ENCODE measurements at places on chromosomes 16 and 17.
A peak's percentile ranks its signal among the peaks of the same experiment; 100 is the strongest.

DNA sequence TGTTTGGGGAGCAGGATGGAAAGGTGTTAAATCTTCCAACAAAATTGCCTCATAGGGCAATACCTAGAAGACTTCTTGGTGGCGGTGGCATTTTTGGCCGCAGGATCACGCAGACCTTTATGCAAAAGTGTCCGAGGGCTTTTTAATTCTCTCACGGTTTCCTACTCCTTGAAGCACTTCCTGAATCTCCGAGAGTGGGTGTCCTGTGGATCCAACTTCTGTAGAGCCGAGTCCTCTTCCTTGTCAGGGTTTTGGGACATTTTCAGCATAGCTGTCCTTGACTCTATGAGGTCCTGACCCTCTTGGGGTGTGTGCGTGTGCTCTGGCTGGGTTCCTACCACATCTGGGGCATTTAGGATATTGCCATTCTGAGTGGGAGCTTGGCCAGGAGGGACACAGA is 31.7 kb downstream of the IL21R start:
- DNase-seq: no peak

DNA sequence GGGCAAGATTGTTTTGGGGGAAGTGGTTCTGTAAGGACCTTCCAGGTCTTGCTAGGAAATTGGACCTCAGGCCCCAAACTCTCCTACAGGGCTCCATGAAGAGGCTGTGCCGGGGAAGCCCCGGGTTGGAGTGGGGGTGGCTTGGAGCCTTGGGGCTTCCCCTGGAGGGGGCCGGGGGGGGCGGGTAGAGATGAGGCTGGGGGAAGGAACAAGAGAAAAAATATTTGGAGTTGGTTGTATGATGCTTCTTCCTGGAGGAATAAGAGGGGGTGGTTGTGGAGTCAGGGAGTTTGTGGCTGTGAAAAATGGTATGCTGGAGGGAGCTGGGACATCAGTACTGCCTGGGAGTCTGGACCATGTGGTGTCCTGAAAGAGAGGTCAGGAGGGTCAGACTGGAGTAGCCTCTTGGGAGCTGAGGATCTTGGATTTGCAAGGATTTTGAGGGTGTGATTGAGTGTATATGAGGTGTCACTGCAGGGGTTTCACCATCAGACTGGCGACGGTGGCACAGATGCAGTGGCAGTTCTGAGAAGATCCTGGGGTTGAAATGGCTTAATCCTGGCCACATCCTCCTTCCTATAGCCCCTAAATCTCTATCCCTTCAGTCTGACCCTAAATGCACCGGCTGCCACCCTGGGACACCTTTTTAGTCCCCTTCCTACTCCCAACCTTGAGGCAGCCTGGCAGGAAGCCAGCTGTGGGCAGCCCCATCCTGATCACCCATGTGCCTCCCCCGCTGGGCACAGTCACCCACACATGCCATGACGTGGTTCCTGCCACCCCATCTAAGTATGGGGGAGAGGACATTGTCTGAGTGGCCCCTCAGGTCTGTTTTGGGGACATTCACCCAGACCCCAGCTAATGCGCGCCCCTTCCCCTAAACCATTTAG is 10.9 kb downstream of the RARA start:
- DNase-seq: no peak

- no peak for DNase-seq
Observed at GRCh38 chr17:46020998-46021397, 21.9 kb downstream of the STH start.

- DNase-seq: peak; percentile 29
Observed at GRCh38 chr17:13420878-13421277, 180.9 kb downstream of the HS3ST3A1 start.

GRCh38 chr17:35807371-35808144 is 1.7 kb upstream of the TAF15 start:
- DNase-seq: no peak

- no peak for DNase-seq
Observed at GRCh38 chr16:3101018-3101840, 2.1 kb upstream of the ZSCAN10 start.

DNA sequence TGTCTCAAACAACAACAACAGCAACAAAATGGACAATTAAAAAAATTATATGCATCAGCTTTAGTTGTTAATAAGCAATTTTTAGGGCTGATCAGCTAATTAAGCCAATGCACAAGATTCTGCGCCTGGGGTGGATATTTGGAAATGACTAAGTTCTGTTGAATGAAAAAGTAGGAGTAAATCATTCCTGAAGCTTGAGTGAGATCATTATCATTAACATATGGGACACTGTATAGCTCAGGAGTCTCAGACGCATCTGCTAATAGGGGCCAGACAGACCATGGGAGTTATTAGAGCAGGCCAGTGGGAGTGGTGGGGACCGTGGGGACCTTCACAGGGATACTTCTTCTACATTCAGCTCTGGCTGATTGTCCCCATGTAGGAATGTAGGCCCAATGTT is 22.8 kb downstream of the IRX5 start:
- no peak for DNase-seq

- DNase-seq: no peak
Observed at GRCh38 chr17:14033166-14033565, 36.1 kb upstream of the COX10 start.

GRCh38 chr17:37842401-37842800 is 81.8 kb upstream of the TBC1D3K start:
- no peak for DNase-seq

GRCh38 chr16:58029410-58029809 is 3.9 kb downstream of the MMP15 start:
- no peak for DNase-seq

- no peak for DNase-seq
Observed at GRCh38 chr17:82931699-82932517, 92.1 kb upstream of the ZNF750 start.

DNA sequence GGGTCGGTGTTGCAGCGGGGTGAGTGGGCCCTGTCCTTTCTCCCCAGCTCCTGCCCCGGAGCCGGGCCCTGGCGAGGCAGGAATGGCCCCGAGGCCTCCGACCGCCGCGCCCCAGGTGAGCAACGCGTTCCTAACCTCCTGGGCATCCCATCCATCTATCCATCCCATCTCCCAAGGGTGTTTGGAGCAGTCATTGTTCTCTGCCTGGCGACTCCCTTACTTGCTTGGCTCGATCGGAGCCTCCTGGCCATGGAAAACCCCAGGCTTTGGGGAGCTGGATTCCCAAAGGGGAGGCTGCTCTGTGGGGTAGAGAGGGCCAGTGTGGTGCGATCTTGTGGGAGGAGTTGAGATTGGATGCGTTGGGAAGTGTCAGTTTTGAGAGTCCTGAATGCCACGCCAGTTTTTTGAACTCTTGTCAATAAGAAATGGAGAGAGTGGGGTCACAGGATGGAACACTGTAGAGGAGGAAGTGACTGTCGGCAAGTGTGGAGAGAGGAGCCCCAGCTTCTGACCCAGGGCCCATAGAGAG is 684 bp downstream of the ZFP90 start:
- DNase-seq: no peak

DNA sequence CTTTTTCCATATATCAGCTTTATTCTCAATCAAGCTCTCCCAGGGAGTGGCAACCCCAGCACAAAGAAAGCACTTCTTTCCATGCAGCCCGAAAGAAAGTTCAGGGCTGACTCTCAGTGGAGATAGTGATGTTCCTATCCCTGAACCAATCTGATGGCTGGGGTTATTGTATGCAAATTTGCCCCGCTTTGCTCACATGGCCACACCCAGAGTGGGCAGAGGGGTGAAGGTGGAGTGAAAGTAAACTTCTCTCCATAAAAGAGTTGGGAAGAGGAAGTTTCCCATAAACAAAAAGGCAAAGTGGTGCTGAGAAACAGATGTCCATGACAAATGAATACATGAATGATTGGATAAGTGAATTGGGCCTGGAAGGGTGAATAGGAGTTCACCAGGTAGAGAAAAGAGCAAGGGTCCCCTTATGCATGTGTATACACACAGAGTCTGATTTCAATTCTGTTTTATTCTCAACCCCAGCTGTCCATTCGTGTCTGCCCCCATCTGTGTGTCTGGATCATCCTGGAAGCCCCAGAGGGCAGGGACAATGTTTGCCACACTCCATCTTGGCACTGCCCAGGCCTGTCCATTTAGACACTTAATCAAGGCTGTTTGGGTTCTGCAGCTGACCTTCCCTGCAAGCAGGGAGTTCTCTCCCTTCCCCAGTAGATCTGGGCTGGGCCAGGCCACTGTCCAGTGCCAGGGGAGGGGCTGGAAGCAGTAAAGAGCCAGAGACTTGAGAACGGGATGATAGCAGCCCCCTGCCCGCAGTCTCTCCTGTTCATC is 14.1 kb upstream of the NGFR start:
- no peak for DNase-seq
